ENCODE measurements at places on chromosomes 2 and 18.

DNA sequence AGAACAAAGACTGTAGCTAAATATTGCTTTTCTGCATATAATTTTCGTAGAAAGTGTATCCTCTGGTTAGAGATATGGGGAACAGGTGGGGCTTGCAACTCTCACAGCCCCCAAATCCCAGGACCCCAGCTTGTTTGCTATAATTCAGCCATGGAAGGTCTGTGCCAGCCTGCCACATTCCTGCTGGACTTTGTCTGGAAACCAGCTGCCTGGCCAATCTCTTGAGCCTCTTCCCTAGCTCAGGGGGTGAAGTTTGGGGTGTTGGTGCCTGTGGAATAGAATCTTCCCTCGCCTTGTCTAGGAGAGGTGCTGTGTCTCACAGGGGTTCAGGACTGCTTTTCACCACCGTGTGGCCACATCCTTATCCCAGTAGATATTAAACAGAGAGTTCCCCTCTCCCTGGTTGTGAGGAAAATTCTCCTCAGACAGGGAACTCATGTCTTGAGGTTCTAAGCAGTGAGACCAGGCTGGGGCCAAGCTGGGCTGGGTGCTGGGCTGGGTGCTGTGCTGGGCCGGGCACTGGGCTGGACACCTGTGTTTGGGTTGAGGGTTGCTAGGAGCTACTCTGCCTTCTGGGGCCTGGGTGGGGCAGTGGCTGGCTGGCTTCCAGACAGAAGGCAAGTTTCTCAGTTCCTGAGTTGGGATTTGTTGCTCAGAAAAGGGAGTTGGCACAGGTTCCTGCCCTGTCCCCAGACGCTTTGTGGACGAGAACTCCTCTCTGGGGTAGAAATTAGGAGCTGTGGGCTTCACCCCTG is 12.3 kb downstream of the TOGARAM2 start:
- no peak for DNase-seq

DNA sequence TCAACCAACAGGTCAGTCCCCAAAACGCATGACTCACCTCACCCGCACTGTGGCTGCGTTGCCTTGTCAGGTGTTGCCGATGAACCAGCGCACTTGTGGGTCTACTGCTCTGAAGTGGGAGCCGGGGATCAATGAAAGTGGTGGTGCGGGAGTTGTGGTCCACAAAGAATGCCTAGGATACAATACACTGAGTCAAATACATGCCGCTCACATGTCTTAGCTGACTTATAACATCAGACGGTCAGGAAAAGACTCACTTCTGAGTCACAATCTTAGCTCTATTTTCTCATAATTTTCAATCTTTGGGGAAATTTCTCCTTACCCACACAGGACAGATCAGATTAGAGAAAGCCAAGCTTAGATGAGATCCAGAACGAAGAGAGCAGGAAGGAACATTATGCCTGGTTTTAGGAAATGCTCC is 107.1 kb upstream of the STK17B start:
- no peak for DNase-seq

DNA sequence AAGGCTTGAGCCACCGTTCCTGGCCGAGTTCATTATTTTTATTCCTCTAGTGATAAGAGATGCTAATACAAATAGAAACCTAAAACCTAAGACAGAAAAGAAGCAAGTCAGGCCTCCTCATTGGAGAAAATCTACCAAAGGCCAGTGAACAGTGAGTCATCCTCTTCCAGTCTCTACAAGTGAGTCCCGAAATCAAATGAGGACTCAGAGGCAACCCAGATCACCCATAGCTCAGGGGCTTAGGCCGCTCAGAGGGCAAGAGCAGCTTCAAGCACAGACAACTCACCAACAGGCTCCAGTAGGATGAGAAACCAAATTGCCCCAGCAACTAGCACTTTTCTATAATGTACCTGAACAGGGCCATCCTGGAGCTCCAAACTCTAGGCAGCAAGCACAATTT is 42.7 kb upstream of the ACMSD start:
- DNase-seq = no peak

DNA sequence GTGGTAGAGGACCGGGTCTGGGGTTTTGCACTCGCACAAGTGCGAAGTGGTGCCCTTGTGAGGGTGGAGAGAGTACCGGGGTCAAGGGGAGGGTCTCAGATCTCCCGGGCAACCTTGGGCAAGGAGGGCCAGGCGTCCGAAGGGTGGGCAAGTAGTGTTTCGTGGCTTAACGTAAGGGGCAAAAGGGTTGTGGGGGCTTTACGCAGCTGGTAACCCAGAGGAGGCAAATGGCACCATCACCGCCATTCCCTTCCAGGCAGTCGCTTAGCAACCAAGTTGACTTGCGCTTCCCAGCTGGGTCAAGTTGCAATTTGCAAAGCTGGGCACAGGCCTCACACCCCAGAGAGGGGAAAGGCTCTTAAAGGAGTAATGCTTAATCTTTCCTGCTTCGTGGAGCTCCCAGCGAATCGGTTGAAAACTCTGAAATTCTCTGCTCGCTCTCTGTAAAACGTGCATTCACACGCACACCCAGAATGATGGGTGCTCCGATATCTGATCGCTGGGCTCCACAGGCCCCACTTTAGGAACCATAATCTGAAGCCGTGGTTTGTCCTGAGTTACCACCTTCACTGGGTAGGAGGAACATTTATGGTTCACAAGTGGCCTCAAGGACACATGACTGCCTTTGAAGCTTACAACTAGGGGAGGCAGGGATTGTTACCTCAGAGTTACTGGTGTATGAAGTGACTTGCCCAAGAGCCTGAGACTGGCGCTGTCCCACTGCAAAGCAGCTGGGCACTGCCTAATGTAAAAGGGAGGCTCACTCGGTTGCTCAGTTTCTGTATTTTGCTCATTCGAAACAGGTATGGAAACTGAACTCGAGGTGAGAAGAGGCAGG is 127.9 kb downstream of the UXS1 start:
- peak; percentile 18 for DNase-seq

DNA sequence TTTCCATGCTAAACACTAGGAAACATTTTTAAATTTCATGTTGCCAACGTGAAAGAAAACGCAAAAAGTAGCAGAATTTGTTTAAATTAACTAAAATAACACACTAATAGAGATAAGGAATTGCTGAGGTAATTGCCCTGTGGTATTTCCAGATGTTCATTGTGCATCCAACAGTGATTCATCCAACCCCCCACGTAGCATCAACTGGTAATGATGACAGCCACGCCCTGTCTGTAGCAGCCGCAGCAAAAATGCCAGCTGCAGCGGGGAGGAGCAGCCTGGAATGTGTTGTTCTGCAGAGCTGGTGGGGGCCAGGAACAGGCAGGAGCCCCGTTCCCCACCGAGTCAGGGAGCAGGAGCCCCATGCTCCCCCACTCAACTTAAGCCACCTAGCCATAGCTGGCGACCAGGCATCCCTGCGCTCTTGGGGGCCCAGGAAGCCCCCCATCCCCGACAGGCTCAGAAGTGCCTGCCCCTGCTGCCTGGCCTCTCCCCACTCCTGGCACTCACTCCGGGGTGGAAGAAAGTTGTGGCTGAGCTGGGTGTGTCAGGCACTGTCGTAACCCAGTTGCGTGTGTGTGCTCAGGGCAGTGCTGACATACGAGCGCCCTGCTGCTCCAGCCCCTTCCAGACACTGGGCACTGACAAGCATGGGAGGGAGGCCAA is 695.1 kb upstream of the ACVR2A start:
- no peak for DNase-seq

DNA sequence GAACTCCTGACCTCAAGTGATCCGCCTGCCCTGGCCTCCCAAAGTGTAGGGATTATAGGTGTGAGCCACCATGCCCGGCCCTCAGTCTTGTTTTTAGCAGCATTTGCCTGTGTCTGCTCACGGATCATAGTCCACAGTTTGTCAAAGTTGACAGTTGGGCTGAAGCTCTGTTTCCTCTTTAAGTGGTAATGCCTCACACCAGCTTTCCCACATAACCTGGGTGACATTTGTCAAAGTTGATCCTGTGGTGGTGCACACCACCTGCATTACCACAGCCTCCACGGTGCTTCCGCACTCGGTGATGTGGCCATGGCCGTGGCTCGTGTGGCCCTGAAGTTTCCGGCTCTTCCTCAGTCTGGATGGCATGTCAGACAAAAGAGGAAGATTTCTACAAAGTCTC is 27.1 kb downstream of the RAB31 start:
- no peak for DNase-seq

- no peak for DNase-seq
These were observed 240.4 kb downstream of the PRKCE start for GRCh38 chr2:45891719-45892424.

DNA sequence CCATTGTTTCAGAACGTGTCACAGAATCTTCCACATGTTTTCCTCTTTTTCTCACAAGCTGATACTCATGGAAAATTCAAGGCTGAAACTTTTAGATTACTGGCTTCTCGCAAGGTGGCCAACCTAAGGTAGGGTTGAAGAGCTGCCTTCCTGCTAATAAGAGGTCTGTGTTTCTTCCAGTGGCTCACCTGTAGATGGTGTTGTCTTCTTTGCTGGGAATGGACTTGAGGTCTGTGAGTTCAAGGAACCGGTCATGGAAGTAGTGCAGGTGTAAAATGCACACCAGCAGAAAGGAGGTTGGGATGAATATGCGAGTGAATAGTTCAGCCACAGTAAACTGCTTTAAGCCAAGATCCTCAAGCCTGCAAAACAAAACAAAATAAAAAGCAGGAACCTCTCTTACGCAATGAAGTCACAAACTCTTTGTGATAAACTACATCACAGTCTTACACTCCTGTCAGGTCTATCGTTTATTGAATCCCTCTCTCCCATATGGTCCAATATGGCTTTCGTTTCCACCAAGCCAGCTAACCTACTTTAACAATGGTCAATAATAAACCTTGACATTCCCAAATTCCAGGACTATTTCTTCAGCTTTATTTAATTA is 258.9 kb downstream of the NAPG start:
- DNase-seq = peak; percentile 32

- no peak for DNase-seq
These were observed 60.1 kb upstream of the ZSWIM2 start for GRCh38 chr2:186909095-186909494.

GRCh38 chr2:119857742-119858141 is 98.0 kb downstream of the PTPN4 start:
- DNase-seq = no peak

DNA sequence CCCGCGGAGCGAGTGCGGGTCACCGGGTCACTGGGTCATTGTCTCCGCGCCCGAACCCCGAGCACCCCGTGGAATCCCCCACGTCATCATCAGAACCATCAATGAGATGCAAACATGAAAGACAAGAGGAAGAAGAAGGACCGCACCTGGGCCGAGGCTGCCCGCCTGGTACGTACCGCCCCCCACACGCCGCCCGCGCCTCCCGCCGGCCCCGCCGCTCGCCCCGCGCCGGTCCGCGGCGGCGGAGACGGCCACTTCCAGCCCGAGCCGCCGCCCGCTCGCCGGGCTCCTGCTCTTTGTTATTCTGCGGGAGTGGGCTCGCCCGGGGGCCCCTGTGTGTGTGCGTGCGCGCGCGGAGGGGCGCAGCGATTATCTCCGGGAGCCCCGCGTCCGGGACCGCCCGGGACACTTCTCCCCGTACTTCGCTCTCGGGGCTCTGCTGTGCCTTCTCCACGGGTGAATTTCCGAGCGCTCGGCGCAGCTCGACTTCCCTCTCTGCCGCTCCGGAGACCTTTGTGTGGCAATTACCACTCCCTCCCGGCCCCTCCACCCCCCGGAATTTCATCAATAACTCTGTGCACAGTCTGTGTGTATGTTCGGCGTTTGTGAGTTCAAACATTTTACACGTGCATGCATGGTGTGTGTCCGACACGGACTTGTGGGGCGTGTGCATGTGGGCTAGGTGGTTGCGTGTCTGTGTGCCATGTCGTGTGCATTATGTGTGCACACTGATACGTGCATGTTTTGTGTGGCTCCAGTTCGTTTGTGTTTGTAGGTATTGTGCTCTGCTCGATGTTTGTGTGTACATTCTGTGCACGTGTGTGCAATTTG is 714 bp downstream of the ASXL3 start:
- peak; percentile 52 for DNase-seq

DNA sequence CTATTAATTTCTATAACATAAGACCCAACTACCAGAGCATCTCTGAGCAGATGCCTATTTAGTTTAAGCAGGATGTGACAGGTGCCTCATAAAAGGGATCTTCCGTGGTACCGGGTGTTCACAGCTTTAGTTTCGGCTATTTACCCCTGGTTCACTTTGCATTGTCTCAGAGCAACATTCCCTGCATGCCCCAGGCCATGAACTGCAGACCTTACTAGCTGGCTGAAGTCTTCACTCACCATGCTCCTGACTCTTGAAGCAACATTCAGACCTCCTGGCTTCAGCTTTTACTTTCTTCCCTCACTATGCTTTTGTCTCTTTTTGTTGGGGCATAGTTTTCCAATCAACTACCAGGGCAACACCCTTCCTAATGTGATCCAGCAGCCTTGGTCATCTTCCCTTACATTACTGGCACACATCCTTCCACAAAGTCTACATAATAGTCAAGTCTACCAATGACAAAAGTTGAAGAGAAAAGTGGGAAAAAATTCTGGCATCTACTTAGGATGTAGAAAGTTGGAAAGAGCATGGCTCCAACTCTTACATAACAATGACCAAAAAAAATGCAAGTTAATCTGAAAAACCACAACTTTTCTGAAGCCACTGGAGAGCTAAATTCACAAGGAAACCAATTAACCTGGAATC is 99.2 kb downstream of the SESTD1 start:
- no peak for DNase-seq

DNA sequence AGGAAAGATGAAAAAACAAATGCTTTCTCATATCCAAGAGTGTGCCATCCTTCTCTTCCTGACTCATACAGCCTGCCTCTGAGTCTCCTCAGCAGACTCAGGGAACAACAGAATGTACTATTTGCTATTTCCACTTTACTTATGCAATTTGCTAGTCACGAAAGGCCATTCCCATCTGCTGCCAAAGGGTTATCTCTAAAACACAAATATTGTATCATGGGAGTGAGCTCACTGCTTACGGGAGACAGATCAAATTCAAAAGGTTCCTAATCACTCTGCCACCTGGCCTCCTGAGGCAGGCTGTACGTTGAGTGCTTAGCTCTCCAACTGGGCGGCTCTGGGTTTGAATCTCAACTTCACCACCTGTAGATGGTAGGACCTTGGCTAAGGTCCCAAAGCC is 92.0 kb downstream of the GAREM1 start:
- DNase-seq = no peak

DNA sequence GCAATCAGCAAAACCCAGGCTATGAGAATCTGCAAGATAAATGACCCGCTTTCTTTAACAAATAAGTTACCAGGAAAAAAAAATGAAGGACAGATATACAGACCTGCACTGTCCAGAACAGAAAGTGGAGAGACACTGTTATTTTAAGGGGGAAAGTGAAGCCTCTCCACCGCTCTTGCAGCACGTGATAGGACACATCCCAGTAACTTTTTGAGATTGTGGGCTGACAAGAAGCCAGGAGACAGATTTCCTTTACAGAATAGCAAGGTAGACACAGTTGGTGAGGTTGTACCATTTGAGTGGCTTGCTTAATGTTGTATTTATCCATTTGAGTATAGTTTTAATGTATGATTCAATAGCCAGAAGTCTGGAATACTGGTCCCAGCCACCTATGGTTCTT is 13.0 kb downstream of the TMEM169 start:
- DNase-seq = no peak
